ENCODE measurements at places on chromosomes 6 and 20.

- no peak for DNase-seq
Measured at GRCh38 chr6:140636271-140636907, 1261.9 kb upstream of the CITED2 start.

GRCh38 chr6:121222656-121223055 lies 111.6 kb downstream of the TBC1D32 start:
- no peak for DNase-seq

DNA sequence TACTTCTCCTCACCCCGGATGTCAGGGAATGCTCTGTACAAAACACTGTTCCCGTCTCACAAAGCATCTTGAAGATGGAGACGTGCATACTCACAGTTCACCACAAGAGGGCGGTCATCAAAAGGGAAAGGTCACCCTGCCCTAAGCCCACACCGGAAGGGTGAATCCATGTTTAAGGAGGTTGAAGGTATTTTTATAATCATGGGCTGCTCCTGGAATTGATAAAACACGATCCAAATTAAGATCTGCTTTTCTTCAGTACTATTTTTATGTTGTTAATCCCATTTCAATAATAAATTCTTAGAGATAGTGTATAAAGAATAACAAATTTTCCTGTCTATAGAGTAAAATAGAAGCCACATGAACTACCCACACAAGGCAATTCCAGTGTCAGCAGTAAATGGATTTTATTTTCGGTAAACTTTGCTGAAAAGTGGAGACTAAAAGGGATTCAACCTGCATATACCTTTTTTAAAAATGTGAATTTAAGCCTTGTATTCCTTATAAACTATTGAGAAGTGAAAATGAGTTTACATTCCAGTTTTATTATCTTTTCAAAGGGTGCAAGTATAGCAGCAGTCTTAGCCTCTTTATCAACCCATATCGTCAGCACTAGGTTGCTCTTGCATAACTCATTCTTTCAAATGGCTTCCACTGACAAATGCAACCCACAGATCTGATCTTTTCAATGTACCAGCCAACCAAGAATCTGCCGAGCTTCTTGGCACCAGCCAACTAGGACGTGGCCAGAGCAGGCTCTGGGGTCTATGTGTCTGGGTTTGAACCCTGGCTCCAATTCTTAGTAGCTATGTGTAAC lies 79.7 kb upstream of the MBOAT1 start:
- DNase-seq: peak; percentile 92

DNA sequence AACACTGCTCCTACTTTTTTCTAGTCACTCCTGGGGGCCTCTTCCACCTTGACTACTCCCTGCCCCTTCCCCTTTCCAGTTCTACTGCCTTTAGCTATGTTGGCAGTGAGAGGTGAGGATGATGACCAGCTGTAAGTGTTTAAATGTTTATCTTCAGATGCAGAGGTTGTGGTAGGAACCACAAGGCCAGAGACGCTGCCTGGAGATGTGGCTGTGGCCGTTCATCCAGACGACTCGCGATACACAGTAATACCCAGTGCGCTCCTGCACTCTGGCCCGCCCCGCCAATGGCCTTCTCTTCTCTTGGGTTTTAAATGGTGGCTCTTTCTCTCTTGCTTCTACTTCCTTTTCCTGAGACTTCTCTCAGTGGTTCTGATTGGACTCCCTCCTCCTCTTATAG lies 4.6 kb downstream of the VARS2 start:
- DNase-seq: no peak

DNA sequence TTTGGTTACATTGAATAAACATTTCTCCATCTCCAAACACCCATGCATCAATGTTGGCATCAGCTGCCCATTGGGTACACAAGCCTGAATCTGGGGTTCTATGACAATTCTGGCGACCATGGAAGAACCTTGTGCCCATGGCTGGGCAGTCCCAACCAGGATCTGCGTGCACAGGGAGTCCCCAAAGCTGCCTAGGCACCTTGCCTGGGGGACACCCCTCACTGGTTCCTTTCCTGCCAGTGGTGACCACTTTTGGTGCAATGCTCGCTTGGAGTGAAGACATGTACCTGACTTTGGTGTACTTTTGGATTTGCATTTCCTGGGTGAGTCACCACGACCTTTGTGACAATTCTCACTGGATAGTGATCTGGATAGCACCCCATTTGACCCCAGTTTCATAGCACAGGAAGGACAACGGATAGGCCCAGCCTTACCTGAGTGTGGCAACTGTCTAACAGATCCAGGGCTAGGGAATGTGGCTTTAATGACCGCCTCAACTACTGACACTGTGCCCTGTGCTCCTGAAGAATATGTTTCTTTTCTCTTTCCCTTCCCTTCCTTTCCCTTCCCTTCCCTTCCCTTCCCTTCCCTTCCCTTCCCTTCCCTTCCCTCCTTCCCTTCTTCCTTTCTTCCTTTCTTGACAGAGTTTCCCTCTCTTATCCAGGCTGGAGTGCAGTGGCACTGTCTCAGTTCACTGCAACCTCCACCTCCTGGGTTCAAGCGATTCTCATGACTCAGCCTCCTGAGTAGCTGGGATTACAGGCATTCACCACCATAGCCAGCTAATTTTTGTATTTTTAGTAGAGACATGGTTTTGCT lies 7.1 kb downstream of the SPINT3 start:
- DNase-seq: no peak

DNA sequence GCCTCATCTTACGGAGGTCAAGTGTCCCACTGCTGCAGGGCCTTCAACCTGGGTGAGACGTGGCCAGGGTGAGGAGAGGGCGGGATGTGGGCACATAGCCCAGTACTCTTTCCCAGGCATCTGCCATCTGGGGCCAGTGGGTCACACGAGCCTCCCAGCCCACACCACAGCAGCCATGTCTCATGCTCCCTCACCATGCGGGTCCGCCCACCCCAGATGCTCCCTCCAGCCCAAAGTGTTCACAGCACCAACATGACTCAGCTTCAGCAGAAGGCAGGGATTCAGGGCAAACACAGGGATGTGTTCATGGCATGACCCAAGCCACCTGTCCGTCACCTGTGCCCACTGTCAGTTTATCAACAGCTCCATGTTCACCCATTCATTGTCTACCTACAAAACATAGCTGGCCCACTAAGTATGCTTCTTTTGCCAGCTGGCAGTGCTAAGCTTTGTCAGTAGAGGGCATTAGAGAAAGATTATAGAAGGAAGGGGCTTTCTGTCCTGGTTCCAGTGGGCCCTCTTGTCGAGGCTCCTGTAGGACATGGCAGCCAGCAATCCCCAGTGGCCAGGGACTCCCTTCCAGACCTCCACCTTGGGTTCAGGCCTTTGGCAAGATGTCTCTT lies 109.2 kb downstream of the FOXF2 start:
- DNase-seq: peak; percentile 10

- DNase-seq: no peak
Measured at GRCh38 chr6:26159357-26160273, 72.4 kb downstream of the HFE start.

GRCh38 chr20:9742821-9743220 lies 96.1 kb downstream of the PAK5 start:
- no peak for DNase-seq

GRCh38 chr6:15088904-15089568 lies 156.8 kb upstream of the JARID2 start:
- no peak for DNase-seq

- DNase-seq: peak; percentile 60
Measured at GRCh38 chr6:31814677-31815024, 432 bp downstream of the HSPA1L start.

GRCh38 chr20:3248167-3248992 lies 9.4 kb upstream of the SLC4A11 start:
- no peak for DNase-seq

GRCh38 chr6:135419162-135419561 lies 78.4 kb downstream of the AHI1 start:
- no peak for DNase-seq

- DNase-seq: no peak
Measured at GRCh38 chr20:8489094-8489883, 357.2 kb downstream of the PLCB1 start.

All from NCI-H446 (cell line).